ENCODE measurements at places on chromosomes 11 and 22.

DNA sequence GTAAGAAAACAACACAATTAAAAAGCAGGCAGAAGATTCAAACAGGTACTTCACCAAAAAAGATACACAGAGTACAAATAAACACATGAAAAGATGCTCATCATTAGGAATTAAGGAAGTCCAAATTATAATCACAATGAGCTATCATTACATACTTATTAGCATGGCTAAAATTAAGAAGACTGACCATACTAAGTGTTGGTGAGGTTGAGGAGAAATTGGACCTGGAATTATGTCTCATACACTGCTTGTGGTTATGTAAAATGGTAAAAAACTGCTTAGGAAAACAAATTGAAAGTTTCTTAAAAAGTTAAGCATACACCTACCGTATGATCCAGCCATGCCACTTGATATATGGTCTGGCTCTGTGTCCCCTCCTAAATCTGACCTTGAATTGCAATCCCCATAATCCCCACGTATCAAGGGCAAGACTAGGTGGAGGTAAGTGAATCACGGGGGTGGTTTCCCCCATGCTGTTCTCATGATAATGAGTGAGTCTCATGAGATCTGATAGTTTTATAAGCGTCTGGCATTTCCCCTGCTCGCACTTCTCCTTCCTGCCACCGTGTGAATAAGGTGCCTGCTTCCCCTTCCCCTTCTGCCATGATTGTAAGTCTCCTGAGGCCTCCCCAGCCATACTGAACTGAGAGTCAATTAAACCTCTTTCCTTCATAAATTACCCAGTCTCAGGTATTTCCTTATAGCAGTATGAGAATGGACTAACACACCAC, 4.8 kb downstream of the SAAL1 start:
- no peak for DNase-seq

- DNase-seq = no peak
These were observed 3.7 kb downstream of the OMP start for GRCh38 chr11:77106321-77106720.

GRCh38 chr11:22130462-22131053, 62.3 kb upstream of the ANO5 start:
- DNase-seq = no peak

DNA sequence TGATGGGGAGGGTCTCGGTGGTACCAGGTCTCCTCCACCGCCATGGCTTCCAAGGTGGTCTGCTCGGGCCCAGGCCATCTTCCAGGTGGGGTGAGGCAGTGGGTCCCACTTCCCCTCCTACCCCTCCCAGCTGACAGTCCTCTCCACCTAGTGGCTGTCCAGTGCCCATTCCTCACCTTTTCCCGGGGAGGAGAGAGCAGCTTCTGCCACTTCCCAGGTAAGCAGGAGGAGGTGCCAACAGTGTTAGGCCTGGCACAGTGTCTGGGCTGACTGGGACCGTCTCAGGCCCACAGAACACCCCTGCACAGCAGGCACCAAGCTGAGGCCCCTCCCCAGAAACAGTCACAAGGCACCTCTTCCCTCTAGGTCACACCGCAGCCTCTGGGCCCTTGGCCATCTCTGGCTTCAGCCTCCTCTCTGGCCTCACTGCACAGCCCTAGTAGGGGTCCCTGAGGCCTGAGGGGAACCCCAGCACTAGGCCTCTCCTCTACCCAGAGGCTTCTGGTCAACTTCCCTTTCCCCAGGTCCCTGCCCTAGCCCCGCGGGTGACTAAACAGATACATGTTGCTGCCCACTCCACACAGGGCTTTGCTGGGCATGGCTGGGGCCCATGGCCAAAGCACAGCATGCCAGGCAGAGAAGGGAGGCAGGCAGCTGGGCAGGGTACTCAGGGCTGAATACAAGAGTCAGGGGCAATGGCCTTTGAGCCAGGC, 2.3 kb upstream of the ANKRD13D start:
- no peak for DNase-seq

DNA sequence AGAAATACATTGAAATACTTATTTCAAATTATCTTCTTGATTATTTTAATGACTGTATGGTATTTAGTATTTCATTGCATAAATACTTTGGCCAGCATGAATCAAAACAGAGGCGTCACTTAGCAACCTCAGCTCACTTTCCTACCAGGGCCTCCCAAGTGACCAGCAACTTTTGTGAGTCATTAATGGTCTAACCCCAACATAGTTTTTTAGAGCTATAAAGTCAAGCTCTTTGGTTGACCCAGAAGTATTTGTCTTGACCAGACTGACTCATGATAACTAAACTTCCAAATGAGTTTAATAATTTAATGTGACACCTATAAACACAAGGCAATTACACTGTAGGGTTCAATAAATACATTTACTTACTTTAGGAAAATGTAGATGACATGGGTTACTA, 27.9 kb upstream of the RBMXL2 start:
- no peak for DNase-seq

GRCh38 chr11:13277768-13278608, at the start of gene BMAL1:
Gene BMAL1 (plus strand): TSS chr11:13277790. CDS start chr11:13354309, 76,519 bp downstream.
- no peak for DNase-seq

GRCh38 chr11:15179167-15179566, 64.4 kb downstream of the INSC start:
- no peak for DNase-seq

DNA sequence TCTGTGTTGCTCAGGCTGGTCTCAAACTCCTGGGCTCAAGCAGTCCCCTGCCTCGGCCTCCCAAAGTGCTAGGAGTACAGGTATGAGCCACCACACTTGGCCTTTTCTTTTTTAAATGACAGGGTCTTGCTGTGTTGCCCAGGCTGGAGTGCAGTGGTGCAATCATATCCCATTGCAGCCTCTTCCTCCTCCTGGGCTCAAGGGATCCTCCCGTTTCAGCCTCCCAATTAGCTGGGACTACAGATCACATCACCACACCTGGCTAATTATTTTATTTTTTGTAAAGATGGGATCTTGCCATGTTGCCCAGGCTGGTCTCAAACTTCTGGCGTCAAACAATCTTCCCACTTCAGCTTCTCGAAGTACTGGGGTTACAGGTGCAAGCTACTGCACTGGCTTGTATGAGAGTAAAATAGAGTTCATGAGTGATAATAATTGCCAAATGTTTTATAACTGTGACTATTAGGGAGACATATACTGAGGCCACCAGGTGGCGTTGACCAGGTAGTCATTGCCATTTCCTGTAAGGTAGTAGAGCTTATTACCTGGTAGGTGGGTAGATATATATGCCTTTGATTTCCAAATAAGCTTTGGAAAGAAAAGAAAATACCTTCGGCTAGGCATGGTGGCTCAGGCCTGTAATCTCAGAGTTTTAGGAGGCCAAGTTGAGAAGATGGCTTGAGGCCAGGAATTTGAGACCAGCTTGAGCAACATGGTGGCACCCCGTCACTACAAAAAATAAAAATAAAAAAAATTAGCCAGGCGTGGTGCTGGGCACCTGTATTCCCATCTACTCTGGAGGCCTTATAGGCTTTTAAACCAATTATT, 5.4 kb downstream of the FDX1 start:
- no peak for DNase-seq

DNA sequence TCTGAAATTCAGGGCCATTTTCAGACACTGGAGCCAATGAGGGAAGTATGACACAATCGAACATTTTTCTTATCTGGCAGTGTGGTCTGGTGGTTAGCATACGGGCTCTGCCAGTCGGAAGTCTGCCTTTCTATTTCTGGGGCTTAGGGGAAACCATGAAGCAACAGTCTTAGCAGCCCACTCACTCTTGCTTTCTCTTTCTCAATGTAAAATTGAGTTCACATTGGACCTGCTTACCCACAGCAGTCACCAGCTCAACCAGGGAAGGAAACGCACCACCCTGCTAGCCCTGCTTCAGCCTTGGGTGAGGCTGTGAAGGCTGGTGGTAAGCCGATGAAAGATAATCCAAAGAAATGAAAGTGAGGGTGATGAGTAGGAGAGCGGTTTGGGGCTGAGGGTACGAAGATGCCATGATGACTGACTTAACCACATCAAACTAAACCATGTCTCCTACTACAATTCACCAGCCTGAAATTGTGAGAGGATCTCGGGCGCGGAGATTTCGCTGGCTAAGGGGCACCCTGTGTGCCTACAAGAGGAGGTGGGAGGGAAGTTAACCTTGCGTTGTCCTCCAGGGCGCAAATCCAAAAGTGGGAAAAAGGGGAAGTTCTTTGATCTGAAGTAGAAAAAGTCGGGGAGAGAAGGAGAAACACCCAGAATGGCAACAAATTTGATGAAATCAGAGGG, 2.0 kb upstream of the LMO2 start:
- DNase-seq = no peak

- no peak for DNase-seq
These were observed 712 bp downstream of the CERK start for GRCh38 chr22:46737105-46737975.

- no peak for DNase-seq
These were observed 6.3 kb downstream of the ALDH3B2 start for GRCh38 chr11:67668192-67668551.

DNA sequence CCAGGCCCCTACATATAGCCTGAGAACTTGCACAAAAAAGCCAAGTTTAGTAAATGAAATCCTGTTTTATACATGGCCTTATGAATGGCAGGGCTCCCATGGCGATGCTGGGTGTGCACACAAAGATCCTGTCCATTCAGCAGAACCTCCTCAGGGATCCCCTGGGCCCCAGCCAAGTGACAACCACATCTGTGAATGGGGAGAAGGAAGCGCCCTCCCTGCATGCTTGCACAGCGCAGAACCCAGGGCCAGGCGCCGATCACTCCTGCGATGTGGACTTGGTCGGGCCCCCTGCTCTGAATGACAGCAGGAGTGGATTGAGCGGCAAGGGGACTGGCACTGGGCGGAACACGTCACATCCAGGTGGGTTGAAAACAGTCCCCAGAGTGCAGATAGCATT, 4.5 kb upstream of the CDC42EP2 start:
- no peak for DNase-seq

DNA sequence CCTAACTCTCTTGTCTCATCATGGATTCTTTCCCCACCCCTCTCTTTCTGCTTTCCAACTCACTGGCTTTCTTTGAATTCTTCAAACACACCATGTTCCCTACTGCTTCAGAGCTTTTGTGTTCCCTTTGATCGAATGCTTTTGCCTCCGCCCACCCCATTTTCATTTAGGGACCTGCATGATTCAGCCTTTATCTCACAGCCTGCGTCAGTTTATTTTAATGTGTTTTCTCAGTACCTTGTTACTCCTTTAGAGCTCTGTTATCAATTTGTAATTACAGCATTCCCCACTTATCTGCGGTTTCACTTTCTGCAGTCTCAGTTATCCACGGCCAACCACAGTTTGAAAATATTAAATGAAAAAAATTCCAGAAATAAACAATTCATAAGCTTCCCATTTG, 451.3 kb downstream of the METTL15 start:
- no peak for DNase-seq

DNA sequence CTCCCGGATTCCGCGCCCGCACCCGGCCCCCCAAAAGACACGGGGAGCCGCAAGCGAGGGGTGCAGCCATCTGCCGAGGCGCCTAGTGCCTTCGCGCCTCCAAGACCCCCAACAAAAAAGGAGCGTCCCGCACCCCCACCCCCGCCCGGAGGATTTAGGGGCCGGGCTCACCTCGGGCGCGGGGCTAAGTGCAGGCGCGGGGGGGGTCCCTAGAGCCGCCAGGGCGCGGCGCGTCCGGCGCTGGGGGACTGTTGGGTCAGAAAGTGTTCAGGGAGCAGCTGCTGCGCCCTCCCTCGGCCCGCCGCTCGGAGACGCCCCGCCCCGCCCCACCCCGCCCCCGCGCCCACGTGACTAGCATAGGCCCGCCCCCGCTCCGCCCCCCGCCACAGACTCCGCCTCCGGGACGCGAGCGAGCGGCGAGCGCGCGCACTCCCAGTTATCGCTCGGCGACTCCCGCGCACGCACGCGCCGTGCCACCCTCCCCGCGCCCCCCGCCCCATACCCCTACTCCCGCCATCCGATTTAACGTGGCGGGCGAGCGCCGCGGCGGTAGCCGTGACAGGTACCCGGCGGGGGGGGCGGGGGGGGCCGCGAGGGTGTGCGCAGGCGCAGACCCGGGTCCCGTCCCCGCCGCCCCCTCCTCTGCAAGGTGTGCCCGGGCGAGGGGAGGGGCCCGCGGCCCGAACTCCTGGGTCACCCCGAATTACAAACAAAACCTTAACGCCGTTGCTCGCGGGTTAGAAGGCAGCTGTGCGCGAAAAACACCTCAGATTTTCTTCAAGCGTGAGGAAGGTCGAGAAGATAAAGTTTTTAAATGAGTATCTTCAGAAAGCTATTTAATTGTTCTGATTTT, 56.2 kb downstream of the KCNJ4 start:
- no peak for DNase-seq

DNA sequence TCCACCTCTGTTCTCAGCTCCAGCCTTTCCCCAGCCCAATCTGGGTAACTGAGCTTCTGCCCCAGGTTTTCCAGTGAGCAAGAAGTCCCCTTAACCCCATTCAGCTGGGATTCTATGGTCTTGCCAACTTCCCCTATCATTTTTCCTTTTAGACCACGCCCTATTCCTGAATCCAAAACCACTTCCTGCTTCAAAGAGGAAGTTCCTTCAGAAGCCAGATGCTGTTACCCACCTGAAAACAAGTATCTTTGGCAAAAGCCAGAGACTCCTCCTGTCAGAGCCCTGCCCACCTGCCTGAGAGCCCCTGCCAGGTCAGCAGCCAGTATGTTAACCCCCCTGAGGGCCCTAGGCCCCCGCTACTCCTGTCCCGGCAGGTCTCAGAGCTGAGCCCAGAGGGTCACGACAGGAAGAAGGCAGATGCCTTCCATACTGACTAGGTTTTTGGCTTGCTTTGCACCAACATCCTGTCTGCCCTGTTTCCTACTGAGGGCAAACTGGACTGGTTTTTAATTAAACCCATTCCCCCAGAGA, 20.3 kb upstream of the MICAL2 start:
- no peak for DNase-seq

DNA sequence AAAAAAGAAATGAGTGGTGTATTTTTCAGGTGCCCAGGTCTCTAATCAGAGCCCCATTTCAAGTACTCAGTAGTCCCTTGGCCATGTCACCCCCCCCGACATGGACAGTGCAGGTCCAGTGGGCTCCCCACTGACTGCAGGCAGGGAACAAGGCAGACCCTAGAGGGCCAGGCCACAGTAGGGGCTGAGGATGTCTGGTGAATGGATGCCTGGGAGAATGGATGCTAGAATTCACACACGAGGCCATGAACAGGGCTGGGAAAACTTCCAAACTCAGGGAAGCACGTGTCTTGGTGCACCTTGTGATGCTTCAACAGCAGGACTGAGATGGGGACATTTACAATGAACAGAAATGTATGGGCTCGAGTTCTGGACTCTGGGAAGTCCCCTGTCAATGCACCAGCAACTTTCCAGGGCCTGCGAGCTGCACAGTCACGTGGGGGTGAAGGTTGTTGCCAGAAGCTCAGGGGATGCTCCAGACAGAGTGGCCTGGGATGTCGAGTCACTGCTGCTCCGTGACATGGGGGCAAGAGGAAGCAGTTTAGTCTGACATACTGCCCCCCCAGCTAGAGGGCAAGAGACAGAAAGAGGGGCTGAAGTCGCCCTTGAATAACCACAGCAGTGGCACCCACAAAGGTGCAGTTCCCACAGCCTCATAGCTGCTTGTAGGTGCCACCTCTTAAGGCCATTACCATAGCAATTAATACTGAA, 3.1 kb downstream of the APOBEC3G start:
- DNase-seq = no peak

- no peak for DNase-seq
These were observed 99.2 kb downstream of the BBOX1 start for GRCh38 chr11:27139742-27140367.

Measured in right renal cortex interstitium (tissue), 3 donors.